ENCODE measurements at places on chromosomes 4 and X. TPM values are rescaled to one million over a fixed set of nuclear protein-coding genes. Genes with fewer than 3 reads are reported as not detected.

GRCh38 chr4:57109847-57110639, at the start of gene IGFBP7:
Gene IGFBP7, minus strand, starts transcription at chr4:57110385. Its CDS starts 34 bp downstream, at chr4:57110351.
- peak within 1 kb of the TSS; percentile 78 for H3K27ac ChIP-seq
- H3K36me3 ChIP-seq = no peaks in the 10 kb centered on the region
- no peaks in the 10 kb centered on the region for H3K27me3 ChIP-seq
- H3K4me1 ChIP-seq = no peaks in the 10 kb centered on the region
- H3K4me3 ChIP-seq = peak within 1 kb of the TSS; percentile 52

- no peak overlapping the region for H3K27ac ChIP-seq
- H3K36me3 ChIP-seq = no peaks in the 10 kb centered on the region
- H3K4me1 ChIP-seq = no peaks in the 10 kb centered on the region
- no peak overlapping the region for H3K4me3 ChIP-seq
- DNase-seq = no peak
Measured at GRCh38 chr4:98466868-98467599, 191.4 kb downstream of the TSPAN5 start.

- peaks cover 9% of the 10 kb centered on the region for H3K4me1 ChIP-seq
- H3K4me3 ChIP-seq = no peak overlapping the region
- DNase-seq = no peak
- no peaks in the 10 kb centered on the region for H3K27me3 ChIP-seq
- H3K27ac ChIP-seq = no peak overlapping the region
Measured at GRCh38 chrX:9396930-9397329, 67.9 kb upstream of the TBL1X start.

DNA sequence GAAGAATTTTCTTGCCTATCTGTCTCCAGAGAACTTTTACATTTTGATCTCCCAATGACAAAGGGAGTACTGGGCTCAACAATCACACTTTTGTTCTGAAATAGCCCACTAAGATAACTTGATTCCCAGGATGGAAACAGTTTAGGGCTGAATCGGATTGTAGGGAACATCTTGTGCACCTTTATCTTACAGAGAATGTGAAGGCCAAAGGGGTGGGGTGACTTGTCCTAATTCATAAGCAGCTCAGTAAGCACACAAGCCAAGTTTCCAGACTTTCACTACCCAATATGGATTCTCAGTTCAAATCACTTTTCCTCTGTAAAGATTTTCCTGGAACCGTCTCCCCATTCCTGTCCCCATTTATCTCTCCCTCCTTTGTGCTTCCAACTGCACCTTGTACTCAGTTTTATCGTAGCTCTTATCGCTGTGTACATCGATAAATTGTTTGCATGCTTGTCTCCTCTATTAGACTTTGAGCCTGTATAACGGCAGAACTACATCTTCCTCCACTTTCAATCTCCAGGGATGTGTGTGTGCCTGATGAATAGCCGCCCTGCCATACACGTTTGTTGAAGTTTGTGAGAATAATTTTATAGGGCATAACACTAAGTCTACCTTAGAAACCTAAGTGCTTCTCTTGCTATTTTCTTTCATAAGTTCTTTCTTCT, 77.4 kb downstream of the MBNL3 start:
- H3K27ac ChIP-seq = no peak overlapping the region
- H3K36me3 ChIP-seq = no peaks in the 10 kb centered on the region
- no peaks in the 10 kb centered on the region for H3K4me1 ChIP-seq
- H3K4me3 ChIP-seq = peak overlapping the region; percentile 49
- DNase-seq = no peak

DNA sequence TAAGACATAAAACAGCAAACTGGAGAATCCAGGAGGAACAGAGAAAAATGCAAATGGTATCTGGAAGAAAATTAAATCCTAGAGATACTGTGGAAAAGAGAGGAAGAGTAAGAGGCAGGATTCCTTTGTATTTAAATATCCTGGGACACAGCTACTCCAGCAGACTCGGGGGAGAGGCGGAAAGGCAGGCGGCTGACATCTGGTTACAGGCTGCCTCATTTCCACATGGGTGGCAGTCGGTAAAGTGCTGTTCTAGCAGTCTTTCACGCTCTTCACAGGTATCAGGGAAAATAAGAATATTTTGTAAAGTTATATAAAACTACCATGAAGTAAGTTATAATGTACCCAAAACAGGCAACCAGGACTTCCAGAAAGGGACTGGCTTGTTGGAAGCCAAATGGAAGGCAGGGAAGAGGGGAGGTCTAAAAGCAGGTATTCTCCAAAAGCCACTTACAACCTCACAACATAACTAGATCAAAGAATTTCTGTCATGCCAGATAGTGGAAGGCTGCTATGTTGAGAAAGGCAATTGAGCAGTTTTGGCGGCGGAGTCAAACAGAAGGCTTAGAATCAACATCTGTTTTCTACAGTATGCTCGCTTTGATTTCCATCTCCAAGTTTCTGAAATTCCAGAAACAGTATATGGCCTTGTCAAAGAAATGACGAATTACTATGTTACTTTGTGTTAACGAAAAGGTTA, 1.3 kb upstream of the TIGD2 start:
- H3K4me1 ChIP-seq = no peaks in the 10 kb centered on the region
- no peaks in the 10 kb centered on the region for H3K36me3 ChIP-seq
- H3K27ac ChIP-seq = no peak overlapping the region
- no peaks in the 10 kb centered on the region for H3K27me3 ChIP-seq
- peak overlapping the region; percentile 77 for H3K4me3 ChIP-seq

DNA sequence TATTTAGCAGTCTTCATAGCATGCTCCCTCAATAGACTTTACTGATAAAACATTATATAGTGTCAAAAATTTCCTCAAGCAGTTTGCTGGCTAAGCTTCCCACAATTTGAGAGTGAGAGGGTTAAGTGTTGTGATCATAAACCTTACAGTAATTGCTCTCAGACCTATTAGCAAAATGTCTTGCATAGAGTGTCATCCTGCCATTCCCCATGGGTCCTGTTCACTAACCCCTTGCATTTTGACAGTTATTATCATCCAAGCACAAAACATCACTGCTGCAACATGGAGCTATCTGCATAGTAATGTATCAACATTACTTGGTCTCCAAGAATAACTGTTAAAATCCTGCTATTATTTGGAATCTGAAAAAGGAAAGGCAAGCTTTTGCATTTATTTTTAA, 196.1 kb upstream of the GK2 start:
- H3K4me3 ChIP-seq = no peak overlapping the region
- H3K4me1 ChIP-seq = no peaks in the 10 kb centered on the region
- no peaks in the 10 kb centered on the region for H3K36me3 ChIP-seq

GRCh38 chrX:118353081-118353850, 7.4 kb downstream of the WDR44 start:
- DNase-seq = no peak
- H3K27me3 ChIP-seq = no peaks in the 10 kb centered on the region
- no peak overlapping the region for H3K4me3 ChIP-seq
- H3K36me3 ChIP-seq = no peaks in the 10 kb centered on the region
- H3K4me1 ChIP-seq = no peaks in the 10 kb centered on the region
- H3K27ac ChIP-seq = no peak overlapping the region

DNA sequence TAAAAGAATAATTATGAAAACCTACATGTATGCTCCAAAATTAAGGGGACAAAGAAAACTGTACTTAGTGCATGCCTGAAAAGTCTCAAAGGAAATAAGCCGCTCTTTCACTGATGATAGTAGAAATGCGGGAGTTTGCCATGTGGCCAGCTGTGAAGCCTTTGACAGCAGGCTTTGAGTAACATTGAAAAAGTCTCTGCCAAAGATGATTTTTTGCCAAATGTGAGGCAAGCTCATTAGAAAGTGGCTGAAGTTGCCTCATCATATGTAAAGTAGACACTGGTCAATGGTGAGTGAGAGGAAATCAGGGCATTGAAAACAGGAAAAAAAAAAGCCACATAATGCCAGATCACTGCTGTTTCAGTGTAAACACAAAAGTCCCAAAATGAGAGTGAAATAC, 2360.1 kb downstream of the PCDH7 start:
- DNase-seq = peak; percentile 23
- no peaks in the 10 kb centered on the region for H3K36me3 ChIP-seq
- H3K4me3 ChIP-seq = no peak overlapping the region
- no peaks in the 10 kb centered on the region for H3K27me3 ChIP-seq
- H3K27ac ChIP-seq = peak overlapping the region; percentile 13
- no peaks in the 10 kb centered on the region for H3K4me1 ChIP-seq

- H3K27me3 ChIP-seq = no peaks in the 10 kb centered on the region
- H3K4me3 ChIP-seq = no peak overlapping the region
- H3K4me1 ChIP-seq = no peaks in the 10 kb centered on the region
- no peak for DNase-seq
Measured at GRCh38 chrX:131068945-131069719, 11.0 kb downstream of the ARHGAP36 start.

DNA sequence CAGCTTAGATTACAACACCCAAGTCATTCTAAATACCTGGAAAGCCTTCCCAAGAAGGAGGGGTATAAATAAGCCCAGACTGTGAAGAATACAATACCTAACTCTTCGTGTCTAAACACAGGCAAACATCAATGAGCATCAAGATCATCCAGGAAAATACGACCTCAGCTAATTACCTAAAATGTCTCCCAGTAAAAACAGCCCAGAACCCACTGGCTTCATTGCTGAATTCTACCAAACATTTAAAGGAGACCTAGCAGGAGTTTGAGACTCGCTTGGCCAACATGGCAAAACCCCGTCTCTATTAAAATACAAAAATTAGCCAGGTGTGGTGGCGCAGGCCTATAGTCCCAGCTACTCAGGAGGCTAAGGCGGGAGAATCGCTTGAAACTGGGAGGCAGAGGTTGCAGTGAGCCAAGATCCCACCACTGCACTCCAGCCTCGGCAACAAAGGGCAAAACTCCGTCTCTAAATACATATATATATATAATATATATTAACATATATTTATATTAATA, 19.1 kb upstream of the HSFX4 start:
- H3K36me3 ChIP-seq = no peaks in the 10 kb centered on the region
- no peak for DNase-seq
- H3K27me3 ChIP-seq = no peaks in the 10 kb centered on the region
- no peaks in the 10 kb centered on the region for H3K4me1 ChIP-seq
- H3K4me3 ChIP-seq = no peak overlapping the region

- H3K4me3 ChIP-seq = no peak overlapping the region
- H3K4me1 ChIP-seq = no peaks in the 10 kb centered on the region
- no peaks in the 10 kb centered on the region for H3K36me3 ChIP-seq
- DNase-seq = no peak
- no peaks in the 10 kb centered on the region for H3K27me3 ChIP-seq
- H3K27ac ChIP-seq = no peak overlapping the region
Measured at GRCh38 chr4:152500800-152501434, 35.0 kb downstream of the FBXW7 start.

GRCh38 chrX:137101273-137101990, 67.6 kb upstream of the GPR101 start:
- H3K4me1 ChIP-seq = no peaks in the 10 kb centered on the region
- no peaks in the 10 kb centered on the region for H3K36me3 ChIP-seq

DNA sequence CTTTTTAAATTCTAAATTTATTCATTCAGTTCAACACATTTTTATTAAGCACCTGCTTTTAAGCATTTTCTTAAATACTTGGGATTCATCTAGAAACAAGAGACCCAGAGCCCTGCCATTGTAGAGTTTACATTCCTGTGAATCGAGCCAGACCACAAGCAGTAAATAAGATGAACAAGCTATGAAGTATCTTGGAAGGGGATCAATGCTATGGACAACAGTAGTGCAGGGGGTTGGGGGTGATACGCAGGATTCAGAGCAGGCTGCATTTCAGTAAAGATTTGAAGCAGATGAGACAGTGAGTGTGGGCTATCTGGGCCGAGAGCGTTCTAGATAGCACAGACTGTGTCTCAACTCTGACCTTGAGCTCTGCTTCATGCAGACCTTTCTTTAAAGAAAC, 35.1 kb downstream of the CLDN22 start:
- no peak overlapping the region for H3K27ac ChIP-seq
- no peak overlapping the region for H3K4me3 ChIP-seq
- H3K4me1 ChIP-seq = no peaks in the 10 kb centered on the region
- peaks cover 33% of the 10 kb centered on the region for H3K36me3 ChIP-seq

GRCh38 chr4:100913685-100914084, 395.9 kb upstream of the EMCN start:
- H3K4me3 ChIP-seq = no peak overlapping the region

CBLL2 gene
- total RNA-seq = not detected

MAP3K15 gene
- not detected for total RNA-seq

CYSLTR1 gene
- 1.00 TPM for total RNA-seq

CCKAR gene
- total RNA-seq = not detected

KLB gene
- 17.6 TPM for total RNA-seq

STATH gene
- not detected for total RNA-seq

EDA gene
- 2.2 TPM for total RNA-seq

ARSJ gene
- 1.5 TPM for total RNA-seq

All from right lobe of liver (tissue), 6 donors.